CD4-positive, alpha-beta T cell treated with Interleukin-21 for 1 hour (primary cell): ENCODE measurements at places on chromosomes 2 and 18.

- DNase-seq = no peak
Measured at GRCh38 chr2:62163106-62163831, 32.6 kb upstream of the B3GNT2 start.

DNA sequence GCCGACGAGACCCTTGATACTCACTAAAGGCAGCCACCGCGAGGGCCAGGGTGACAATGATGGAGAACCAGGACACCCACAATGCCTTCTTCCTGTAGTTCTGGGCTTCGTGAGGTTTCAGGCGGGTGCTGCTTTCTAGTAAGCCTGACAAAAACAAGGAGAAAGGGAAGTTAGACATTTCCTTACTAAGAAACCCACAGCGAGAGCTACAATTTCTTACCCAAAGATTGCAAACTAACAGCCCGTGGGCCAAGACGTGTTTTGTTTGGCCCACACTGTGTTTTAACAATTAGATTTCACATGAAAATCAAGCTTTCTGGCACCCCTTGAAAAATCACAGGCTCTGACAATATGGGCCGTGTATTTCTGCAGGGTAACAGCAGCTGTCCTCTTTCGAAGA, 5.6 kb downstream of the TMEM163 start:
- DNase-seq = no peak

DNA sequence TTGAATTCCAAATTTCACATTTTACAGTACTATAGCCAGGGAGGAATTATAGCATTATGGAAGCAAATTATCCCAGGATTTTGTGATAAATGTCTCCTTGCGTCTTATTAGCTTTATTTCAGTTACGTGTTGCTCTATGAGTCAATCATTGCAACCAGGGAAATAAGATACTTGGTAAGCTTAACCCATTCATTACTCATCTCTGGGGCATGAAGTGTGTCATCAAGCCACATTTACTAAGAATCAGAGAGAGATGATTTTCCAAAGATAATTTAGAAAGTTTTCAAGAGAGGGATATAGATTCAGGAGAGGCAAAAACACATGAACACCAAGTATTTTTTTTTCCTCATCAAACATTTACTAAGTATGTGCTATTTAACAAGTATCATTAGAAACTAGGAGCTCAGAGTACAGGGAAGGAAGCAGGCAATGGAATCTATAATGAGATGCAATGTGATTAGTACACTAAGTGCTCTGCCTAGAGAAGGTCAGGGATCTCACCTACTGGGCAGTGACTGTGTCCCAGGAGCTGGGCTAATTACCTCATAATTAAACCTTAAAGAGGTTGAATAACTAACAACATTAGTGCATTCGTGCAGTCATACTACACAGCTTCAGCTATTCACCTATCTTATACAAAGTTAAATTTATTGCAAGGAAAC, 217.8 kb upstream of the NXPH2 start:
- no peak for DNase-seq

DNA sequence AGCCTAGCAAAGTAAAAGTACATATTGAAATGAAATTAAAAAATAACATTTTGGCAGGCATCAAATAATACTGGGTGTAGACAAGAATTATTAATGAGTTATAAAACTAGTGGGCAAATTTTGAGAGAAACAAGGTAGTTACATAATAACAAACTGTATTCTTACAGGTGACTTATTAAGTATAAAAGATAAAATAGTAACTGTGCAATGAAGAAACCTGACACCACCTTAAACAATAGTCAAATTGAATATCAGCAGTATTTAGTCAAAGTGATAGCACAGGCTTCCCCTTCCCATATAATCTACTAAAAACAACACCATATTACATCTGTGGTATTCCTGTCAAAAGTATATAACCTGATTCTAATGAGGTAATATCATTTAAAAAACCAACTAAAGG, 1099.8 kb upstream of the CRIM1 start:
- no peak for DNase-seq

- DNase-seq = no peak
Measured at GRCh38 chr18:3044931-3045698, 32.2 kb upstream of the LPIN2 start.

DNA sequence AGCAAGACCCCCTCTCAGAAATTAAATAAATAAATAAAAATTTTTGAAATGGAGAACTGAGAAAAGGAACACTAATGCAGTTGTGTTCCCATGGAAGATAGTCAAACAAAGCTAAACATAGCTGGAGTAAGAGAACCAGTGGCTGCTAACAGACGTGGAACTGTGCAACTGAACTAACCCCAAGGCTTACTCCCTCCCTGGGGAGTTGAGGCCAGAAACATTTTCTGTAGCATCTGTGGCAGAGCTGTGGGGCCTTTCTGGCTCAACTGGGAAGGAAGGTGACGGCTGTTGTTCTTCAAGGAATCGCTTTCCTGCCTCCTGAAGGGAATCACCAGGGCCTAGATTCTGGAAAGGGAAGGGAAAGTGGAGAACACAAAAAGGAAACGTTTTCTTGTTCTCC, 53.9 kb upstream of the B3GNT2 start:
- DNase-seq = no peak

- DNase-seq = no peak
Measured at GRCh38 chr2:160401895-160402294, 91.7 kb downstream of the RBMS1 start.
